Stimulated activated CD8-positive, alpha-beta memory T cell treated with anti-CD3 and anti-CD28 coated beads, Interleukin-7, amount 100 ng/mL, for 1 hour (primary cell): ENCODE measurements at places on chromosomes 6 and 20.

GRCh38 chr6:161300823-161301222, 27.0 kb upstream of the AGPAT4 start:
- DNase-seq = no peak

- no peak for DNase-seq
Measured at GRCh38 chr6:103893141-103893581, 966.6 kb downstream of the HACE1 start.

- DNase-seq = no peak
Measured at GRCh38 chr6:37540390-37540789, 40.7 kb upstream of the CCDC167 start.

DNA sequence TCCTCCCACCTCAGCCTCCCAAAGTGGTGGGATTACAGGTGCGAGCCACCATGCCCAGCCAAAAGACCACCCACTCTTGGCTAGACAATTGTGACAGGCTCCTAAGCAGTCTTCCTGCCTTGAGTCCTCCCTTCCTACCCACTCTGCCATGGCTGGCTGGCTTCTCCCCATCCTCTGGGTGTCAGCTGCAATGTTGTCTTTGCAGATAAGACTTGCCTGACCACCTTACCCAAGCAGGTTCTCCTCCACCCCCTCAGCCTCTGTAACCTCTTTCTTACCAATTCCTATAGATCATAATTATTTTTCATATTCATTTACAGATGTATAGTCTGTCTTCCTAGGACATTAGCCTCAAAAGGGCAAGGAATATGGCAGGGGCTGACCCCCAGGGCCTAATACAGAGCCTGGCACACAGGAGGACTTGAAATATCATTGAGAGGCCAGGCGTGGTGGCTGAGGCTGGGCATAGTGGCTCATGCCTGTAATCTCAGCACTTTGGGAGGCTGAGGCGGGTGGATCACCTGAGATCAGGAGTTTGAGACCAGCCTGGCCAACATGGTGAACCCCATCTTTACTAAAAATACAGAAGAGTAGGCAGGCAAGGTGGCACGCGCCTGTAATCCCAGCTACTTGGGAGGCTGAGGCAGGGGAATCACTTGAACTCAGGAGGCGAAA, 28.7 kb upstream of the SPAG4 start:
- DNase-seq = no peak

GRCh38 chr6:98844244-98845210, 10.2 kb downstream of the POU3F2 start:
- DNase-seq = no peak

DNA sequence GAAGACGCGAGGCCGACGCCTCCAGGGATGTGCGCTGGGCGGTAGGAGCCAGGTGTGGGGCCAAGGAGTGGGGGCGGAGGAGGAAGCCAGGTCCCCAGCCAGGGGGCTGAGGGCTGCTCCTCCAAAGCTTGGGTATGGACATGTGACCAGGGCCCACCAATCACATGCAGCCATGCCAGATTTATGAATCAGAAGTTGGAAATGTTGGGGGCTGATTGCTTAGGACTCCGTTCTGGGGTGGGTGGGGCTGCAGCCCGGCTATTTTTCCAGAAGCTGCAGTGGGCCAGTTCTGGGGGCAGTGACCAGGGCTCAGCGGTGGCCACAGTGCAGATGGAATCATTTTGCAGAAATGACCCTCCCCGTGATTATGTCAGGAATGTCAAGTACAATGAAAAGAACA, 96.0 kb downstream of the CEBPB start:
- no peak for DNase-seq

- DNase-seq = no peak
Measured at GRCh38 chr6:108914235-108915022, 66.2 kb downstream of the ARMC2 start.

GRCh38 chr6:144413418-144413817, 128.3 kb downstream of the UTRN start:
- no peak for DNase-seq

GRCh38 chr20:57708694-57709673, 831 bp downstream of the PMEPA1 start:
- peak; percentile 11 for DNase-seq

GRCh38 chr20:43975096-43975768, 60.6 kb downstream of the TOX2 start:
- DNase-seq = no peak

GRCh38 chr20:19440660-19441527, 228.5 kb downstream of the SLC24A3 start:
- DNase-seq = no peak

DNA sequence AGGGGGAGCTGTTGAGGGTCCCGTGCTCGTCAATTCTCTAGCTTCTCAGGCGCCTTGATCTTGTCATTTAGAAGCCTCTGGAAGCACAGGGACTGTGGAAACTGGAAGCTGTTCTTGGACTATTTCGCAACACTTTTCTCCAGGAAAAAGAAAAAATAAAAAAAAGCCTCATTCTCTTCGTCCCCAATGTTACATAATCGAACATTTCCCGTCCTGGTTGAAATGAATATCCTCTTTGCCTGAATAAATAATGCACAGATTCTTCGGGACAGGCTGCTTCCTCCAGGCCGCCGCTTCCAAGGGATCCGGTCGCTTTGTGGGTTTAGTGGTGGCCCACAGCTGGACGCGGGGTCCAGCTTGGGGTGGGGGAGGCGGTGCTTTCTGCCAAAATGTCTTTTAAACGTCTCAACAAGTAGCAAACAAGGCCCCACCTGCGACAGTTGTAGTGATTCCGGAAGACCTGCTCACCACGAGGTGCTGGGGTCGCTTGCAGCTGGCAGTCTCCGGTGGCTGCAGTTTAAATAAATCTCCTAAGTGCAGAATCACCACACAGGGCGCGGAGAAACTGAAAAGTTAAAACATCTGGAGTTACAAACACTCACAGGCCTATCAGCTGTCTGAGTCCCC, 125.9 kb upstream of the ESR1 start:
- no peak for DNase-seq

DNA sequence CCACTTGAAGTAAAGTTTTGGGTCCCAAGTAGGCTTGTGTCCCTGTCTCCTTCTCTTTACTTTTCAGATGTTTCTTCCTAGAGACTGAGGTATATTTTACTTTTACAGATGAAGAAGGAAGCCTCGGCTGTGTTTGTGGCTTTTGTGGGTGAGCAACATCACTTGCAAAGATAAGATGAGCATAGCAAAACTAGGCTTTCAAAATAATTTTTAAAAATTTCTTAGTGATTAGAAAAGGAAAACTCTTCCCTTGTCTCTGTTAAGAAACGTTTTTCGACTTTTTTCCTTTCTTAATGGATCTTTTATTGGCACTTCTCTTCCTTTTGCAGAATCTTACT, 7.6 kb downstream of the PTPN1 start:
- DNase-seq = no peak

DNA sequence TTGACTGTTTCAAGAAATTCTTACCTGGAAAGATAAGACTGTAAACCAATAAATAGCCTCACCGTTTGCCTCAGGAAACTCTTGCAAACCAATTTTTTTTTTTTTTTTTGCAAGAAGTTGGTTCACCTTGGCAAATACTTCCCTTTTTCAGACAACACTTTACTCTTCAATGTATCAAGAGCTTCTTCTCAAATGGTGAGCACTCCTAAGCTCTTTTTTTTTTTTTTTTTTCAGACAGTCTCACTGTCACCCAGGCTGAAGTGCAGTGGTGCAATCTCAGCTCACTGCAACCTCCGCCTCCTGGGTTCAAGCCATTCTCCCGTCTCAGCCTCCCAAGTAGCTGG, 22.7 kb upstream of the SNTA1 start:
- no peak for DNase-seq

DNA sequence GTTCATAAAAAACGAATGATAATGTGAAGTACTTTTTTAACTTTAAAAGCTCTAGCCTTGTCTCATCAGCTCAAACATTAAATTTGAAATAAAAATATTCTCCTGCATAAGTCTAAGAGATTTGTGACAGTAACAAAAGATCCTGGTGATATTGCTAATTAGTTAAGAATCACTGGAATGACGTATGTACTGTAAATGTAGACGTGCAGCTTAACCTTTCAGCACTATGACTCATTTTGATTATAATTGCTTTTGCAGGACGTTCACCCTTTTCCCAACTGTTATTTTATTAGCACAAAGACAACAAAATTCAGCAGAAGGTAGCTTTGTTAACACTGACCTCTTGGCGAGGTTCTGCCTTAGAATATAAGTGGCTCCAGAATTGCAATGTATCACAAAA, 68.6 kb downstream of the TENT5A start:
- no peak for DNase-seq

DNA sequence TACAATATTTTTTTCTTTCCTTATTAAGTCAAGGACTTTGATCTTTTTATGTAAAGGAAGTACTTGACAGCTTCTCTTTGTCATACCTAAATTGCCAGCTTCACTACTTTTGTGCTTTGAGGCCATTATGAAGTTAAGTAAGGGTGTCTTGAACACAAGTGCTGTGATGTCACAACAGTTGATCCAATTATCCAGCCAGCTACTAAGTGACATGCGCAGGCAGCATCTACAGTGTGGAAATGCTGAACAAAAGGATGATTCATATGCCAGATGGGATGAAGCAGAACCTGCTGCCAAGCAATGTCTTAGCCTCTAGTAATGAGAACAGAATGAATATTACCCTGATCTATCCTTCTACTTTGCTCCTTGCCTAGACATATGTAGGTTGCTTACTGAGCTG, 68.3 kb upstream of the TMEM244 start:
- DNase-seq = no peak

DNA sequence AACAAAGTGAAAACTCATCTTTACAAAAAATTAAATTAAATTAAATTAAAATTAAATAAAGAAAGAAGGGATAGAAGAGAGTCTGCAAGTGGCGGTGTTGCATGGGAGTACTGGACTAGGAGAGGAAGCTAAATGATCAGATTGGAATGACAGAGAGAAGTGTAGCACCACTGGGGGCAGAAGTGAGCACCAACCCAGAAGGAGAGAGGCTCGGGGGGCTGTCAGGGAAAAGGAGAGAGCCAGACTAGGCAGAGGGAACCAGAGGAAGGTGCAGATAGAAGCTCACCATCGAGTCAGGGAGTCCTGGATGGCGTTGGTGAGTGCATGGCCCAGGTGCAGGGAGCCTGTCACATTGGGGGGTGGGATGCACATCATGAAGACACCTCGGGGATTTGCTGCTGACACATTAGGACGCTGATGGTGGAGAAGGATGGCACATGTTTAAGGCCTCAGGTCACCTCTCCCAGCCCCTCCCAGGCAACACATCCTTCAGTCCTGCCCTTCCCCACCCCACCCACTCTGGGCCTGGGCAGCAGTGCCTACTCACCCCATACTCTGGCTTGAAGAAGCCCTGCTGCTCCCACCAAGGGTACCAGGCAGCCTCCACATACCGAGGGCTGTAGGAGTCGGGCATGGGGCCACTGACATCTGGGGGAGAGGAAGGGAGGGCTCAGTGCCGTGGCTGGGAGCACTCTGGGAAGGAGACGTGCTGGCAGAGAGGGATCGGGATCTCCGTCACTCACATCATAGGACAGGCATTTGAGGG, 4.0 kb downstream of the VARS1 start:
- no peak for DNase-seq

DNA sequence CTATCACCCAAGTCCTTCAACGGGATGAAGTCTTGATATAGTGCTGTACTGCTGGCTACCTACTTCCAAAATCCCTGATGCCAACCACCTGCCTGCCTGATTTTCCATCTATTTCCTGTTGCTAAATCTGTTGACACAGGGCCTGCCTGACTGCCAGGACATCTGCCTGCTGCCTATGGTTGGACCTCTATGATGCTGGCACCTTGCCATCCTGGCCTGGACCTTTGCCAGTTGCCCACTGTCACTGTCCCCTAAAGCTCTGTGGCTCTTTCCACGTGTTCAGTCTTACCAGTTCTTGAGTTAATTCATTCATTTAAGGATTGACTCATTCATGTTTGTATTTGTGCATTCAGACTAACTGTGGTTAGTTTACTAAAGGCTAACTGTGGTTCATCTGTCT, 9.2 kb upstream of the RGS17 start:
- no peak for DNase-seq

GRCh38 chr20:58224974-58225373, 3.5 kb downstream of the ANKRD60 start:
- DNase-seq = no peak

DNA sequence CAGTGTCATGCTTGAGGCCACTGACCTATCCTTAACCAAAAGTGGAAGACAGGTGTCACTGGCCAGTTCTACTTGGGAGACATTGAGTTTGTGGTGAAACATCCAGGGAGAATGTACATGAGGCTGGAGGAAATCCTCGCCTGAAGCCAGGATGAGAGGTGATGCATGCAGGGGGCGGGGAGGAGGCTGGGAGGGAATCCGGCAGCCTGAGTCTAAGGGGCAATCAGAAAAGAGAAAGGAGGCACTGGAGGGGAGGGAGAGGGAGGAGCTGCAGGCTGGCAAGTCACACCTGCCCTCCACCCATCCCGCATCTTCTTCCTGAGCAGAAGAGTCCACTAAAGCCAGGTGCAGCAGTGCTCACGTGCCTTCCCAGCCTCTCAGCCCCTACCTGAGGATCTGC, 14.9 kb upstream of the DDO start:
- DNase-seq = no peak

DNA sequence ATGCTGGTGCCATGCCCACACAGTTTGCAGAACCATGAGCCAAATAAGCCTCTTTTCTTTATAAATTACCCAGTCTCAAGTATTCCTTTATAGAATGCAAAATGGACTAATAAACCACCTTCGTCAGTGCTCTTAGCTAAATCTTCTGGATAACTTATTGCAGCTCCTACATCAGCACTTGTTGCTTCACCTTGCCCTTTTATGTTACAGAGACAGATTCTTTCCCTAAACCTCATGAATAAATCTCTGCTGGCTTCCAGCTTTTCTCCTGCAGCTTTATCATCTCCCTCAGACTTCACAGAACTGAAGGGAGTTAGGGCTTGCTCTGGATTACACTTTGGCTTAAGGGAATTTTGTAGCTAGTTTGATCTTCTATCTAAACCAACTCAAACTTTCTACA, 22.6 kb downstream of the NUP153 start:
- DNase-seq = no peak

DNA sequence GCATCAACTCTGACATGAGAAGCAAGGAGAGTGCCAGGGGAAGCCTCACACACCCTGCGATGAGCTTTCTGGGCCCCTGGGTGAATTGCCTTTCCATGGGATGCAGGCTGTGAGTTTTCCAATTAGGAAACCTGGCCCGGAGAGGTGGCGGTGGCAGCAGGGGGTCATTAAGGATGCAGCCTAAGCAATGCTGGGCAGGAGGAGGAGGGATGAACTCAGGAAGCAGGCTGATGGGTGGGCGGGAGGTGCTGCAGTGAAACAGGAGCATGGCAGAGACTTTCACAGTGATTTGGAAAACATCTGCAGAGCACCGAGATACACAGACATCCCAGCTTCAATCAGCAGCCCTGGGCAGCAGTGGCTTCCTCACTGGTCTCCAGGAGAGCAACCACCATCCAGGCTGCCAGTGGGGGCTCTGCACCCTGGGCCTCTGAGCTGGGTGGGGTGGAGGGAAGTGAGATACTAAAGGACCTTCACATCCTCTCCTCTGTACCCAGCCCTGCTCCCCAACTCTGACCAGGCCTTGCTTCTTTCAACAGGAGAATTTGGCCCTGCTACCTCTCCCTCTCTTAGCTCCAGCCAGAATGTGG, 44.9 kb downstream of the LRFN2 start:
- no peak for DNase-seq
